ENCODE measurements at places on chromosomes 7 and 10.

DNA sequence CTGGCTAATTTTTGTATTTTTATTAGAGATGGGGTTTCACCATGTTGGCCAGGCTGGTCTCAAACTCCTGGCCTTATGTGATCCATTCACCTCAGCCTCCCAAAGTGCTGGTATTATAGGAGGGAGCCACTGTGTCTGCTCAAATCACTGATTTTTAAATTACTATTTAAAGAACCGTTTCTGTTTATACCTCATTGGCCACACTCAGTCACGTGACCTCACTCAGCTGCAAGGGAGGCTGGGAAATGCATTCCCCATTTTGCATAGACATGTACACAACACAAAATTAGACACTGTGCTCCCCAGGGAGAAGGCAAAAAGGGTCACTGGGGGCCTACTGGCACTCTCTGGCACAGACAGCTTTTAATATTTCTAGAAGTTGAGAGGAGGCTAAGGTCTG is 13.6 kb upstream of the CALU start:
- no peak for DNase-seq

DNA sequence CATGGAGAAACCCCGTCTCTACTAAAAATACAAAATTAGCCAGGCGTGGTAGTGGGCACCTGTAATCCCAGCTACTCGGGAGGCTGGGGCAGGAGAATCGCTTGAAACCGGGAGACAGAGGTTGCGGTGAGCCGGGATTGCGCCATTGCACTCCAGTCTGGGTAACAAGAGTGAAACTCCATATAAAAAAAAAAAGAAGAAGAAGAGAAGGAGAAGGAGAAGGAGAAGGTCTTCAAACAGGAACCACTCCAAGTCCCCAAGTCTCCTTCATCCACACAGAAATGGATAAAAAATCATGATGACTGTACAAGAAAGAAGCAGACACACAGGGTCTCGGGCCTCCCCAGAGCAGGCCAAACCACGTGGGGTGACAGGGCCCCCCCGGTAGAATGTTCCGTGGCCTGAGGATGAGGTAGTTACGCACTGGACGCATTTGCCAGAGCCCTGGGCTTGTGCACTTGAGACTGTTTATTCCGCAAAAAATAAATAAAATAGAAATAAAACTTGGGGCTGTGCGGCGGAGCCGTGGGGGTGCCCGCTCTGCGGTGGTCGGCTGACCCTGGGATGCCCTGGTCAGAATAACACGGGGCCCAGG is 15.8 kb downstream of the VENTX start:
- no peak for DNase-seq

- DNase-seq = no peak
These were observed 26.8 kb upstream of the C7orf33 start for GRCh38 chr7:148563583-148564274.

DNA sequence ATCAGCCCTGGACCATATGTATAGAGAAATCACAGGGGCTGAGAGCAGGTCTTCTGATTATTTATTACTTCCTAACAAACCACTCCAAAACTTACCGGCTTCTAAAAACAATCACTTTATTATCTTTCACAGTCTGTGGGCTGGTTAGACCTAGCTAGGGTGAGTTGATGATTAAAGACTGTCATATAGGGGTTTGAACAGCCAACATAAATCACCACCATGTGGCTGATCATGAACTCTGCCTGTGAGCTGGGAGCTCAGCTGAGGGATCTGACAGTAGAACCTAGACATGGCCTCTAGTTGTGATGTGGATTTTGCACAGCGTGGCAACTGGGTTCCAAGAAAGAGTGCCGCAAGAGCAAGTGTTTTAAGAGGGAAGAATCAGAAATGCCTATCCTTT is 305.4 kb downstream of the CSTF2T start:
- DNase-seq = no peak

- no peak for DNase-seq
These were observed 22.8 kb downstream of the NSMCE4A start for GRCh38 chr10:121952226-121952625.

DNA sequence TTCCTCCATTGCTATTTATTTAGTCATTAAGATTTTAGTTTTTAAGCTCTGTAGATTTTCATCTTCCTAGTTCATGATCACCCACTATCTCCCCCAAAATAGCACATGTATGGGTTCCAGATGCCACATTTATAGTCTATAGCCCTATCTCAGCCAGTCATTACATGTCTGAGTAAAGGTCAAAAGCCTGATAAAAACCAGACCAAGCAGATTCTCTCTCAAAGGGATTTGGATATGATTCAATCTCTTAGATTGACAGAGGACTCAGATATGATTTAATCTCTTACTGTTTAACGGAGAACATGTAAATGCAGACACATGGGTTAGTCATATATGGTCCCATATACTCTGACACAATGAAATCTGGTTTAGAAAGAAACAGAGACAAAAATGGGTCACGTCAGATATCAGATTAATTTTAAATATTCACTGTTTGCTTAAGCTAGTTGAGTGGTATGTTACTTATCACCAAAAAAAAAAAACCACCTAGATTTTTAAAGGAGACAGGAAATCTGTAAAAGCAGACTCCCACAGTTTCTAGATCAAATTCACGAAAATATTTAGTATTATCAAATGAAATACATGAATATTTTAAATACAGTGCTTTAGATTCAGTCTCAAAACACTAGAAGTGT is 107.0 kb upstream of the LRRN3 start:
- no peak for DNase-seq

DNA sequence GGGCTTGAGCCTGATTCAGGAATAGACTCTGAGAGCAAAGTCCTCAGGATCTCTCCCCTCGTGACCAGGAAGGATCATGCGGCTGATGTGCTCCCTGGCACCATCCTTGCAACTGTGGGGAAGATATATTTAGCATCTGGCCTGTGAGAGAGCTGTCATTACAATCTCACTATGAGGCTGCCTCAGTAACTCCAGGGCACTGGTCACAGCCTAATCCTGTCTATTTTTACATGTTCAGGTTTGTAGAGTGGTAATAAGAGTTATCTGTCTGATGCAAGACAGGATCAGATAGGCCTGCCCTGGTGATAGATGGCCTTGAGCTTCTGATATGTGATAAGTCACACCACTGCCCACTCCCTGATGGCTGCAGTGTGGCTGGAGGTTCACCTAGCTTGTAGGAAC is 50.7 kb downstream of the PPP1R3C start:
- no peak for DNase-seq

DNA sequence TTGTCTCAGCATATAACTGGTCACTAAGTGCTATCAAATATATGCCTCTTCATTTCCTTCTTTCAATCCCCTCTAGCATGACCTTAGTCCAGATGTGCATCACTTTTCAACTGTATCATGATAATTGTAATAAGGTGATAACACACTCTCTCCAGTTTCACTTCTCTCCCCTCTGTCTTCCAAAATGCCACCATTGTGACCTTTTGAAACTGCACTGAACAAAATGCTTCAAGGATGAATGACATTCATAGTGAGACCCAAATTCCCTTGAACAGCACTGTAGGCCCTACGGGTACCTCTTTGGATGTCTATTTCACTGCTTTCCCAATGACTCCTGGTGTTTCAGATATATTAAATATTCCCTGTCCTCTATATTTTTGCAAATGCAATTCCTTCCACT is 224.8 kb downstream of the DNAJB9 start:
- no peak for DNase-seq

DNA sequence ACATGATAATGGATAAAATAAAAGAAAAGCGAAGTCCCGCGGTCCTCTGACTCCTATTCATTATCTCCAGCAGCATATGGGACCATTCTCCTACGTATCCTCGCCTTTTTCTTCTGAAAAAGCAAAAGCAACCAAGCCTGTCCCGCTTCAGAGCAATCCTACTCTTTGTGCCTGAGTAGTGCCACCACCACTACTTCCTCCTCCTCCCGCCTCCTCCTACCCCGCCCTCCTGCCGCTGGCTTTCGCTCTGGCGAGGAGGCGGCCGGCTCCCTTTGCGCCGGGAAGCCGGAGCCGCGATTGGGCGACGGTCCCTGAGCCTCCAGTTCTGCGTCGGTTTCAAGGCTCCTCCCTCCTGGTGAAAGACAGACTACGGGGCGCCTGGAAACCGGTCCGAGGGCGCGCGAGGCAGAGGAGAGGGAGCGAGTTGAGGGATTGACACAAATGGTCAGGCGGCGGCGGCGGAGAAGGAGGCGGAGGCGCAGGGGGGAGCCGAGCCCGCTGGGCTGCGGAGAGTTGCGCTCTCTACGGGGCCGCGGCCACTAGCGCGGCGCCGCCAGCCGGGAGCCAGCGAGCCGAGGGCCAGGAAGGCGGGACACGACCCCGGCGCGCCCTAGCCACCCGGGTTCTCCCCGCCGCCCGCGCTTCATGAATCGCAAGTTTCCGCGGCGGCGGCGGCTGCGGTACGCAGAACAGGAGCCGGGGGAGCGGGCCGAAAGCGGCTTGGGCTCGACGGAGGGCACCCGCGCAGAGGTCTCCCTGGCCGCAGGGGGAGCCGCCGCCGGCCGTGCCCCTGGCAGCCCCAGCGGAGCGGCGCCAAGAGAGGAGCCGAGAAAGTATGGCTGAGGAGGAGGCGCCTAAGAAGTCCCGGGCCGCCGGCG is at the start of gene FZD1:
FZD1 (plus strand) TSS at position 388 of the 878 bp plus-strand sequence; CDS start at position 836, 448 bp downstream.
- peak; percentile 99 for DNase-seq

DNA sequence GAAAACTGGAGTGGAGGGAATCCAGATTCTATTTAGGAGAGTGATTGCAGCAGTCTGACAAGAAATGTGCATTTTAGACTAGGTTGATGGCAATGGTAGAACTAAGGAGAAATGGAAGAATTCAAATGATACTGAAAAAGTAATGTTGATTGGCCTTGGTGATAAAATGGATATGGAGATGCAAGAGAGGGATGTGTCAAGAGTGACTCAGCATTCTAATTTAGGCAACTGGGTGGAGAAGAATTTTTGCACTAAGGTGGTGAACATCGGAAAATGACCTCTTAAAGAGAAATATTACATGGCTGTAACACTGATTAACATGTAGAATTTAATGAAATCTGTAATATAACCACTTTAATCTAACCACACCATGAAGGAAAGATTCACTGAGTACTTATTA is 806.5 kb downstream of the PHTF2 start:
- no peak for DNase-seq

DNA sequence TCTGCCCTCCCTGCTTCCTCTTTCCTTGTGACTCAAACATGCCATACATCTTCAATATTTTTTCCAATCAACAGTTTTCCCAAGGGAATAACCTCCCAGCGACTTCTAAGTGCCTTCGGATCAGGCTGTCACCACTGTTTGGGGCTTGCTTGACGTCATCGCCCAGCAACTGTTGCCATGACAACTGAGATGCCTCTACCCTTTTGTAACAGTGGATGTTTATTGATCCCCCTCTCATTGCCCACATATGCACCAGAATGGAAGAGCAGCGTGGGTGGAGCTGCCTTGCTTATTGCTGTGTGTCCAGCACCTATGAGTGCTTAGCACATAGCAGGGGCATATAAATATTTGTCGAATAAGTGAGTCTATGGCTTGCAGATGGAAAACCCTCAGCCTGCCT is 14.4 kb downstream of the FFAR4 start:
- DNase-seq = no peak

DNA sequence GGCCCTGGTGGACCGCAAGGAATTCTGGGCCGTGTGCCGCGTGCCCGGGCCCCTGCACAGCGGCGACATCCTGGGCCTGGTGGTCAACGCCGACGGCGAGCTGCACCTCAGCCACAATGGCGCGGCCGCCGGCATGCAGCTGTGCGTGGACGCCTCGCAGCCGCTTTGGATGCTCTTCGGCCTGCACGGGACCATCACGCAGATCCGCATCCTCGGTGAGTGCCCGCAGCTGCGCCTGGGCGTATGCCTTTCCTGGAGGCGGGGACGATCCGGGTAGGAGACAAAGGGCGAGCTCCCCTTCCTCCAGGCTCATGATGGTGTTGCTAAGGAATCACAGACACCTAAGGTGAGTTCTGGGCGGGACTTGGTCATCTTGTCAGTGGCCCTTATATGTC is 91.5 kb downstream of the NEURL1 start:
- DNase-seq = no peak

GRCh38 chr7:110854651-110855050 is 236.3 kb upstream of the LRRN3 start:
- no peak for DNase-seq

DNA sequence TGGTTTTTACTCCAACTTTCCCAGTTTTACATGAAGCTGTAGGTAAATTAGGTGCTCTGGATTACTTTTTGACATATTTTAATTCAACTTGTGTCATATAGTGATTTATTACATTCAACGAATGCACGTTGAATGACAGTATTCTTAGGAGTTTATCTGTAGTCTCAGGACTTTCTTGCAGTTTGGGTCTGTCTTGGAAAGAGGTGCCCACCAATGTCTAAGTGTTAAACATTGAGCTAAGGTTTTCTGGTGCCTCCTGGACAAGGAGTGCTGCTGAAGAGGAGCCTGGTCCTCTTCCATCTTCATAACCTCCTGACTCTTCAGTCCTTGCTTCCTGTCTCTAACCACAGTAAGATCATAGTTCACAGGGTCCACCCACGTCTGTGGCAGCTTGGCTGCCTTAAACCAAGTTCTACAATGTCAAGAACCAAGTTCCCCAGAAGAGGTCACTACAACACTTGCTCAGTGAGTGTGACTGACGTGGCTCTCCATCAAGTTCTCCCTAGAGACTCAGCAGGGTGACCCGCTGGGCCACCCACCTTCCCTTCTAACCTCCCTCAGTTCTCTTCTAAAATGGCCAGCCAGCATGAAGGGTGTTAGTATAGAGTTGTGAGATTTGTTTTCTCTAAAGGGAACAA is 6.1 kb downstream of the NPY start:
- peak; percentile 19 for DNase-seq

DNA sequence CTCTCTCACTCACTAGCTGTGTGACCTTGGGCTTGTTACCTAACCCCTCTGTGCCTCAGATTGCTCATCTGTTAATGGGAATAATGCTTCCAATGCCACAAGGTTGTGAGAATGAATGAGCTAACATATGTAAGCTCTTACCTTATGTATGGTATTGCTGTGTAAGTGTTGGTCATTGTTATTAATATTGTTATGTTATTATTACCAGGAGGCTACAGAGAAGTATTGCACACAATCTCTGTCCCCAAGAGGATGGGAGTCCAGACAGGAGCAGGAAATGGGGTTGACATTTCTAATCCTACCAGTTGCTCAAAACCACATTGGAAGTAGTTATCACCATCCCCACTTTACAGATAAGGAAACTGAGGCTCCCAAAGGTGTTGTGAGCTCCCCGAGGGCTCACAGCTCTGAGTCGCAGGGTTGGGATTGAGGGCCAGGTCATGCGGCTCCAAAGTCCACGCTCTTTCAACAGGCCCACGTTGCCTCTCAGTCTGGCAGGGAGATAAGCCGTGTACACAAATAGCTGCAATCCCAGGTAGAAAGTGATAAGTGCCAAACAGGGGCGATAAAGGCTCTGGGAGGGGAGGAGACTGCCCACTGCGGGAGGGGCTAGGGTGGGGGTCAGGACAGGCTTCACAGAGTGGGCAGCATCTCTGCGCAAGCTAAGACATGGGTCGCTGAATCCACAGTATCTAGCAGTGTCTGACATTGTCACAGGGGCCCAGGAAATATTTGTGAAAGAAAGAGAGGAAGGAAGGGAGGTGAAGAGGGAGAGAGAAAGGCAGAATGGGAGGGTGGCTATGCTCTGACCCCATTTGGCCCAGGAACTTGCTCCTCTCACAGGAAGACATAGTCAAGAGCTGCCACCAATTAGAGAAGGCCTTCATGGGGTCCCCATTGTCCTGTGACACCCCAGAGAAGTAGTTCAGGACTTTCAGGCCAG is 9.6 kb upstream of the ZMIZ1 start:
- DNase-seq = no peak

GRCh38 chr10:113679463-113680189 is at the start of gene CASP7:
TSS of gene CASP7 (plus strand) at chr10:113679912. CDS start at chr10:113697494, 17,582 bp downstream.
- peak; percentile 85 for DNase-seq

GRCh38 chr10:116271593-116272439 is 1.2 kb downstream of the GFRA1 start:
- DNase-seq = peak; percentile 74

- DNase-seq = no peak
These were observed 287.0 kb downstream of the WDR37 start for GRCh38 chr10:1343176-1343575.
